BE2C (cell line): ENCODE measurements at places on chromosomes 5 and 9.
A peak's percentile ranks its signal among the peaks of the same experiment; 100 is the strongest.

DNA sequence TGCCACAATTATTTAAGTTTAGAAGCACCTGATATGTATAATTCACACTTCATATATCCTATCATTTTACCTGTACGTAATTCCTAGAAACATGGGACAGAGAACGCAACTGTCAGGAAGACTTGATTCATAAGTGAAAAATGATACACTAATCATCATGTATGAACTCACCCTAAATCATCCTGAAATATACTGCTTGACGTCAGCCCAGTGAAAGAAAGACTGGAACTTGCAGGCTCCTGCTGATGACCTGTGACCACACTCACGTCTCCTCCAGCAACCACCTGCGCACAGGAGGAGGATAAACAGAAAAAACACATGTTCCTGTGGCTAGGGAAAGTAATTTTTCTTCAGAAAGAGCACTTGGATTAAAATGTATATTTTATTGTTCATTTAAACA lies 169.7 kb downstream of the MPDZ start:
- no peak for DNase-seq

DNA sequence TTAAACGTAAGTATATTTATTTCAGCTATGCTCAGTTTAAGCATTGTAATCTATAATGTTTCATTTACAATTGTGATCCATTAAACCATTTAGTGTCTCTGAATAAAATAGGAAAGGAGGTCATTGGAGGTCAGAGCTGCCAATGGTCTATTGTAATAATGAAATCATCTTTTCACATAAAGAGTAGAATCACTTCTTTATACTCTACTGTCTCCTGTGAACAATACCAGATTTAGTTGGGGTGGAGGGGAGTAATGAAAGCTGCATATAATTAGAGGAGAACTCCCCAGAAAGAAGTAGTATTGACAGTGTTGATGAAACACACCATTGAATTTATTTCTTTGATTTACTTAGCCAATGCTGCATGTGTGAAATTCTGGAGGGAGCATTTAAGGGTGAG lies 35.1 kb upstream of the ZFYVE16 start:
- no peak for DNase-seq

GRCh38 chr5:132365213-132365612 lies 4.3 kb upstream of the SLC22A5 start:
- no peak for DNase-seq

- DNase-seq, result peak; percentile 62
Observed at GRCh38 chr9:127166651-127167524, 44.5 kb upstream of the ANGPTL2 start.

DNA sequence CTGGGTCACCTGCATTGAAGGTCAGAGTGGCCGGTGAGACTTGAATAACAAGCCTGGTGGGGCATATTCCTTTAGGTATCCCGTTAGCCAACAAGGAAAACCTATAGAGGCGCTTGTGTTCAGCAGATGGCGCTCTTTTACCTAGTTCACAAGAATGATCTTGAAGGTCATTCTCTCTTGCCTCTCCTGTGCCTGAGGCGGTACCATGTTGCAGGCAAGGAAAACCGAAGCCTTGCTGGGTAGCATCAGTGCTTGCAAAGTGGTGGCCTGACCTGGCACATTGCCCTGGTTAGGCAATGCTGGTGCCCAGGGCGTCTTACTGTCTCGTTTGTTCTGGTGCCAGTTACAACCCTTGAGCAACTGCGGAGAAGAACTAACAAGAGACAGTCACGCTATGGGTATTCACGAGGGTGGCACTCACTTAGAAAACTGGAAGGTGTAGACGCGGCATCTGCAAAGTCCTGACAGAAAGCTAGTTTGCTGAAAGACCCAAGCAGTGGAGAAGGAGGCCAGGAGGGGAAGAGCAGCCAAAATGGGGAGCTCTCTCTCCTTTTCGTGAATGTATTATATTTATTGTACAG lies 56.7 kb downstream of the AOPEP start:
- peak; percentile 95 for DNase-seq

DNA sequence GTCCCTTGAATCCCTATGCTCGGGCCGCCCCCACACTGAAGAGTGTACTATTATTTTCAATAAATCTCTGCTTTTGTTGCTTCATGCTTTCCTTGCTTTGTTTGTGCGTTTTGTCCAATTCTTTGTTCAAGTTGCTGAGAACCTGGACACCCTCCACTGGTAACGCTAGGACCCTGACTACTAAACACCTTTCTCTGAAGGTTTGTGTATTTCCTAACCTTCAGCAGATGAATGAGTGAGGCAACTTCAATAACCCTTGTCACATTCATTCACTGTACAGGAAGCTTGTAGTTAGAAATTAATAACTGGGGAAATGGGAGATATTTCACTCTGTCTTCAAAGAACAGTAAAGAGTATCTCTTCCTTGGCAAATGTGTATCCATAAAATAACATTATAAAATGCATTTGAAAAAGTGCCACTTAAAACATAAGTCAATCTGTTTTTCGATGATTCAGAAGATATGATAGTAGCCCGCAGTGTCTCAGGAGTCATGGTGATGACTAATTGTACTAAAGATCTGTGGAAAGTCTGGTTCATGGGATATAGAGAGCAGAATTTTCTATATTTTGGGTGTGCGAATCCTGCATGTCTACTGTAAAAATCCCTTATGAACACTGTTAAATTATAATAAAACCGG lies 43.2 kb upstream of the ANKH start:
- no peak for DNase-seq

DNA sequence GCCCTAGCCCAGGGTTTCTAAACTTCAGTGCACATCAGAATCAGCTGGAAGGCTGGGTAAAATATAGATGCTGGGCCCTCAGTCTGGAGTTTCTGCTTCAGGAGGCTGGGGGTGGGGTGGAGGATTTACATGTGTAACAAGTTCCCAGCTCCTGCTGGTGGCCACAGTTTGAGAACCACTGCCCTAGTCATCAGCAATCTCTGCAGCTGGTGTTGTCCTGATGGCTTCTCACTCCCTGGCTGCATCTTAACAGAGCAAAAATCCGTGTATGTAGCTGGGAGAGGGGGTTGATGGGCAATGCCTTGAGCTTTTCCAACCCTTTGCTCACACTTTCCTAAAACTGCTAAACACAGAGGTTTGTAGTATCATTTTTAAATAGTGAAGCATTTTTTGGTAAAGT lies 186.0 kb upstream of the KLF9 start:
- DNase-seq, result no peak

DNA sequence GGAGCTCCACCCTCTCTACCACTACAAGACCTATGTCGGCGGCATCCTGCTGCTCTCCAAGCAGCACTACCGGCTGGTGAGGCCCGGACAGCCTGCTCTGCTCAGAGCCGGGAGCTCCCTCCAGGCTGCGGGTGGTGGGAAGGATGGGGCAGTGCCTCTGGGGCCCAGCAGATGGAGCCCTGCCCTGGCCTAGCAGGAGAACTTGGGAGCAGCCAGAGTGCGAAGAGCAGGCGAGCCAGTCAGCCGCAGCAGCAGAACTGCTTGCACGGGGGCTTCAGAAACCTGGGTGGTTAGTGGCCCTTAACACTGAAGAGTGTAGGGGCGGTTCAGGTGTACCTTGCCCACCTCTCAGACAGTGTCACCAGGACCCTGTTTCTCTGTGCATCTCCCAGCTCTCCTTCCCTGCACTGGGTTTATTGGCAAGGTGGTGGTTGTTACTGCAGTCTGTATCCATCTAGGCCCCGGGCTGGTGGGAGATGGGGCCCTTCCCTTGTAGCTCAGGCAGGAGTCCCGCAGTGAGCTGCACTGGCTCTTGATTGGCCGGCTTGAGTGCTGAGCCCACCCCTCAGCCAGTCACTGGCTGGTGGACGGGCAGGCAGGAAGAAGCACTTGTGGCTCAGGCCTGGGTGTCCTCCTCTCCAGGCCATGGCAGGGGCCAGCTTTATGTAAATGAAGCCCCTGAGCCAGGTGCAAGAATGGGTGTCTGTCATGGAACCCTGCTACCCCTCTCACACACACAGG lies 7.7 kb downstream of the B4GALT7 start:
- DNase-seq, result peak; percentile 87

DNA sequence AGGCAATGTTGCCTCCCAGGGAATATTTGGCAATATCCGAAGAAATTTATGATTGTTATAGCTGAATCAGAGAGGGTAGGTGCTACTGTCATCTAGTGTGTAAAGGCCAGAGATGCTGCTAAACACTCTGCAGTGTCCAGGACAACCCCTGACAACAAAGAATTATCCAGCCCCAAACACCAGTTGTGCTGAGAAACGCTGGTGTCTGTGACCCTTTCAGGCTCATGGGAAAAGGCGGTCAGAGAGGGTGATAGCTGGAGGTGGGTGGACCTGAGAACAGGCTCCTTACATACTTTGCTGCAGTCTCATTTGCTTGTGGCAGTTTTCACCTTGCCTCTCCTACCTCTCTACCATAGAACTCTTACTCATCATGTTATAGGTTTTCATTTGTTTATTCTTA lies 295.3 kb upstream of the DMRT1 start:
- no peak for DNase-seq

GRCh38 chr5:115932991-115933390 lies 29.3 kb upstream of the LVRN start:
- no peak for DNase-seq

DNA sequence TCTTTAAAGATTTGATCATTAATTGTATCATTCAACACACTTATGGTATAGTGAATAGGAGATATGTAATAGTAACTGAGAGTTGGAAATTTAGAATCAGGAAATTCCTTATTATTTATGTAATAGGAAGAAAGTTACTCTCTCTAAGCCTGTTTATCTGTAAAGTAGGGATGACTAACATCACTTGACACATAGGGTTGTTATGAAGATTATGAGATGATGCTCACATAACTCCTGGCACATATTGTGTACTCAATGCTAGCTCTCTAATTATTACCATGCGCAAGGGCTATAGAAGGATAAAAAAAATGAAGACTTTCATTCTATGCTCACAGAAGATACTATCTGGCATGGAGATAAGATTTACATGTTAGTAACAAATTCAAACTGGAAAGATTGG lies 149.9 kb downstream of the ISOC1 start:
- no peak for DNase-seq
